ENCODE measurements at places on chromosomes 2 and 18. TPM values are rescaled to one million over a fixed set of nuclear protein-coding genes. Genes with fewer than 3 reads are reported as not detected.

- DNase-seq = no peak
Measured at GRCh38 chr2:119293254-119293653, 69.6 kb downstream of the STEAP3 start.

DNA sequence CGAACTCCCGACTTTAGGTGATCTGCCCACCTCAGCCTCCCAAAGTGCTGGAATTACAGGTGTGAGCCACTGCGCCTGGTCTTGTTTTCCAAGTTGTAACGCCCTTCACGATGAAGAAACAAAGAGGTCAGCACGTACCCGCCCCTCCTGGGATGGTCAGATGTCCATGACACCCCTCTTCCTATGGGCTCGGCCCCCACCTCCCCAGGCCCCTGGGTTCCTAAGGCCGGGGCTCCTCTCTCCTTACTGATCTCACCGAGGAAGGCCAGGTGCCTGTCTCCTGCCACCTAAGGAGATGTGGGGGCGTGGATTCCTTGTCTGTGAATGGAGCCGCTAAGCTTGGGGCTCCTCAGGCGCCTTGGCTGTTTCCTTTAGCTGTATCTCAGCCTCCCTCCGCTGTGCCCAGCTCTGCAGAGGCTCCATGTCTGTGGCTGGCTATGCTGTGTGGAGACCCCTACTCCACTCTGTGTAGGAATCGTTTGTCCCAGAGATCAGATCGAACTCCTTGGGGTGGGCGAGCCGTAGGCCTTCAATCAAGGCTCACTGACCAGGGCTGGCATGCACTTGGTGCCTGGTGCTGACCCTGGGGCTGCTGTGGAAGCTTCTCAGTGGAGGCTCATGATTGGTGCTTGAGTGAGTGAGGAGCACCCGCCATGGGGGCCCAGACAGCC, 8.8 kb downstream of the COLEC11 start:
- DNase-seq = no peak

- DNase-seq = no peak
Measured at GRCh38 chr2:17962876-17963275, 84.4 kb downstream of the KCNS3 start.

Gene IL18RAP
- polyA plus RNA-seq = 0.27 TPM

Gene ANKRD30BL
- polyA plus RNA-seq = 0.85 TPM
